ENCODE measurements at places on chromosomes 1 and 21.

GRCh38 chr21:38460171-38460742 lies 38.0 kb downstream of the ERG start:
- H3K4me3 ChIP-seq: no peak overlapping the region
- DNase-seq: no peak
- no peaks in the 10 kb centered on the region for H3K36me3 ChIP-seq
- no peak overlapping the region for H3K27ac ChIP-seq

- H3K4me3 ChIP-seq: peak overlapping the region; percentile 32
- peak overlapping the region; percentile 14 for H3K27ac ChIP-seq
- no peaks in the 10 kb centered on the region for H3K27me3 ChIP-seq
- H3K4me1 ChIP-seq: peaks cover 19% of the 10 kb centered on the region
These were observed 535 bp upstream of the DISC1 start for GRCh38 chr1:231625975-231626534.

- H3K4me1 ChIP-seq: no peaks in the 10 kb centered on the region
- no peaks in the 10 kb centered on the region for H3K36me3 ChIP-seq
- no peak for DNase-seq
- H3K27me3 ChIP-seq: no peaks in the 10 kb centered on the region
- no peak overlapping the region for H3K27ac ChIP-seq
- no peak overlapping the region for H3K4me3 ChIP-seq
These were observed 54.7 kb upstream of the MAN1A2 start for GRCh38 chr1:117312453-117313138.

- H3K4me3 ChIP-seq: no peak overlapping the region
- DNase-seq: peak; percentile 8
- H3K27me3 ChIP-seq: no peaks in the 10 kb centered on the region
- H3K27ac ChIP-seq: no peak overlapping the region
These were observed 130.9 kb upstream of the ZBTB40 start for GRCh38 chr1:22320587-22321344.

GRCh38 chr21:20943561-20943997 lies 54.6 kb upstream of the NCAM2 start:
- no peak overlapping the region for H3K4me3 ChIP-seq
- DNase-seq: no peak
- H3K27ac ChIP-seq: no peak overlapping the region
- no peaks in the 10 kb centered on the region for H3K4me1 ChIP-seq
- H3K36me3 ChIP-seq: no peaks in the 10 kb centered on the region

Measured in liver (tissue), 10 donors.